ENCODE measurements at places on chromosomes 7 and 10.

DNA sequence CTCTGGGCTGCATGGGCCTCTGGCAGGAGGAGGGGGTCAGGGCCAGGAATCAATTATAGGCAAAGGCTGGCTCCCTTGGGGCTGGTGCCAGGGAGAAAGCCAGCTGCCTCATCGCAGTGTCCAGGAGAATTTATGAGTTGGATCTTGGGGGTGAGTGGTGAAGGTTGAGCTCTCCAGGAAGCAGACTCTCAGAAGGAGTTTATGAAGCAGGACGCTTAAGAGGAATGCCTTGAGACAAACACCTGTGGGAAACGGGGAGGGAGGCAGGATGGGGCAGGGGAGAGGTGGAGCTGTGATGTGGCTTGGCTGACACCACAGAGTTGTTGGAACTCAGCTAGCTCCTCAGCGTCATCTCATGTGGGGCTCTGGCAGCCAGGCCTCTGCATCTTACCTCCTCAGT is 428.5 kb downstream of the RPS24 start:
- DNase-seq, result no peak

- no peak for DNase-seq
Observed at GRCh38 chr10:9342885-9343570, 1288.5 kb downstream of the GATA3 start.

GRCh38 chr10:37304036-37304435 is 178.6 kb downstream of the ANKRD30A start:
- no peak for DNase-seq

DNA sequence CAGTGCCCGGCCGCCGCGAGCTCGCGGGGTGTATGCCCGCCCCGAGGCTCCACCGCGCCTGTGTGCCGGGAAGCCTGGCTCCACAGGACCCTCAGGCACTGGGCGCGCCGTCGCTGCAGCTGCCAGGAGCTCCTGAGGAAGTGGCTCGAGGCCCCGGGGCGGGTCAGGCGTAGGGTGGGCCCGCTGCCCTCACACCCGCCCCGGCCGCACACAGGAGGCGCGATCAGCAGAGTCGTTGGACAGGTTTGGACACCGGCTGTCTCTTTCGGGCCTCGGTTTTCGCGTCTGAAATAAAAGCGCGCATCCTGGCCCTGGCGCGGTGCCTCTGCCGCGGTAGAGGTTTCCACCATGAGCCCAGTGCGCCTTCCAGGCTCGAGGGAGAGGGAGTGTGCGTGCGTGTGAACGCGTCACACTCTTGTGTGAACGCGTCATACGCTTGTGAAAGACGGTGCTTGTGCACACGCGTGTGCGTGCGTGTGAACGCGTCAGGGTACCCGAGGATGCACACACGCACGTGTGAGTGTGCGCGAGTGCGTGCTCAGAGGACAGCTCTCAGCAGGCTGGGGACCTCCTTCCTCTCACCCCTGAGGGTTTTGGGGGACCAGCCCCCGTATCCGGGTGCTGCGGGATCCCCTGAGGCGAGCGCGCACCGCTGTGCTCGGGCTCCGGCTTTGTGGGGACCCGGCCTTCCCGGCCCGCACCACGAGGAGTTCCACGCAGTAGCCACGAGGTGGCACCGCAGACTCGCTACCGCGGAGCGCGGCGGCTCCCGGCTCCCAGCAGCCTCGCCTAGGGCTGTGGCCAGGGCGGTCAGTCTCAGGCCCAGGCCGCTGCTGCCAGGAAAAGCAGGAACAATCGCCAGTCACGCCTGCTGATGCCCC is 83.8 kb downstream of the BMS1 start:
- peak; percentile 53 for DNase-seq

- DNase-seq, result no peak
Observed at GRCh38 chr10:88961266-88961665, 8.7 kb upstream of the ACTA2 start.

GRCh38 chr10:73908853-73909539 is 1.9 kb upstream of the PLAU start:
- peak; percentile 53 for DNase-seq

- DNase-seq, result no peak
Observed at GRCh38 chr7:71286924-71287323, 155.0 kb downstream of the GALNT17 start.

DNA sequence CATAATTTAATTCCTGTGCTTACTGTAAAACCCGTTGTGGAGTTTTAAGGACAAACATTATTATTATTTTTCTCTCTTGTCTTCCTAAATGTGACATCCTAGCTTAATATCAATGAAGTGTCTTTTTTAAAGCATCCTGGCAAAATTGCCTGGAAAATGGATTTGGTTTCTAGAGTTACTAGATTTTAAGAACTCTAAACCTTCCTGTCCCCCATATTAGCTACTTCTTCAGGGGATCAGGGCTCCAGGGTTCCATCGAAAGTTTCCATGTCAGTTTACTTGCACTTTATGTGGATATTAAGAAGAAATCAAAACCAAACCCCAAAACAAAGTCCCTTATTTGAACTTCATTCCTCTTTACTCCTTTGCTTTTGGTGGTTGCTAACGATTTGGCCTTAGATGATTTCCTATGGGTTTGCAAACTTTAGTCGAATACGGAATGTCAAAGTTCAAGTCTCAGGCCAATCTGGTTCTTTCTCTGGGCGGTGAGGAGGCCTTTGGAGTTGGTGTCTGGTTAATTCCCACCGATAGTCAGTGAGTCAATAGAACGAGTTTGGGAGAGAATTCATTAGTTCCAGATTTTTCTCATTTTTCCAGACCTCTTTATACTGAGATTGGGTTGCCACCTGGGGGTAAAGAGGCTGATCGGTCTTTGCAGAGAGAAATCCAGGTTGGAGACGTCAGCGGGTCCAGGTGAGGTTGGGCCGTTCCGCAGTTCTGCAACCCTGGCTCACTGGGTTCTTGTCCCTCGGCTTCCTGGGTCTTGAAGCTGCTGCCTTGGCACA is 1.1 kb downstream of the CUX1 start:
- no peak for DNase-seq

GRCh38 chr10:75754096-75754831 is 322.8 kb downstream of the LRMDA start:
- no peak for DNase-seq

- DNase-seq, result no peak
Observed at GRCh38 chr10:32386623-32387260, 39.8 kb upstream of the EPC1 start.

- DNase-seq, result no peak
Observed at GRCh38 chr7:21580073-21580521, 37.3 kb downstream of the DNAH11 start.

- DNase-seq, result no peak
Observed at GRCh38 chr7:29400437-29400836, 163.2 kb upstream of the PRR15 start.

GRCh38 chr7:40698214-40698920 is 563.6 kb downstream of the SUGCT start:
- no peak for DNase-seq

DNA sequence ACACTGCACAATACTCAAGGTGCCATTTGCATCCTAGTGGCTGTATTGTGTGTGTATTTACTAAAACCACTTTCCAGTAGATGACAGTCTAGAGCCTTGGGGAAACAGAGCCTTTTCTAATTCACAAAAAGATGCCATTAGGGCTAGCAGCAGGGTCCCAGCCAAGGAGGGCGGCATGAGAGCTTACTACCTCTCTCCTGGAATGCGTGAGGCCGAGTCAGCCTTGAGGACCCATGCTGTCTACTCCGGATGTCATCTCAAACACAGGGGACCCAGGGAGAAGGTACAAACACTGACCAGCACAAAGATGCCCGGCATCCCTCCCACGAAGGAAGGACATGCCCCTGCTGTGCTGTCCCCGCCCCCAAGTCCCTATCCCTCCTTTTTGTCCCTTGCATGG is 65.5 kb downstream of the CYCS start:
- DNase-seq, result no peak

- DNase-seq, result no peak
Observed at GRCh38 chr10:130715686-130716670, 579.8 kb downstream of the GLRX3 start.

DNA sequence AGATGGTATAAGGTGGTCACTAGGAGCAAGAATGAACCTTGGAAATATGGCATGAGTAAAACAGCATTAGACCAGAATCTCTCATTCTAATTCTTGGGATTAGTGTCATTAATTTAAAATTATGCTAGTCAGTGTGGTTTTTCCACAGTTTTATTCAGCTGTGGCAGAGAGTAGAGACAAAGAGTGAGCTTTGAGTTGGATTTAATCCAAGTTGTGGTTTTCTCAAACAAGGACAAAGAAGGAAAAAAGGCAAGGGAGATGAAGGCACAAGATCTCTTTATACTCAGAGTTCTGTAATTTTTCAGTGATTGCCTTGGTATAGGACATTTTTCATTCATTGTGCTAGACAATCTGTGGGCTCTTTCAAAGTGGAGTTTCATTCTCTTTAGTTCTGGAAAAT is 28.2 kb upstream of the AKAP9 start:
- DNase-seq, result no peak

- DNase-seq, result no peak
Observed at GRCh38 chr7:50330254-50330653, 25.7 kb downstream of the IKZF1 start.

DNA sequence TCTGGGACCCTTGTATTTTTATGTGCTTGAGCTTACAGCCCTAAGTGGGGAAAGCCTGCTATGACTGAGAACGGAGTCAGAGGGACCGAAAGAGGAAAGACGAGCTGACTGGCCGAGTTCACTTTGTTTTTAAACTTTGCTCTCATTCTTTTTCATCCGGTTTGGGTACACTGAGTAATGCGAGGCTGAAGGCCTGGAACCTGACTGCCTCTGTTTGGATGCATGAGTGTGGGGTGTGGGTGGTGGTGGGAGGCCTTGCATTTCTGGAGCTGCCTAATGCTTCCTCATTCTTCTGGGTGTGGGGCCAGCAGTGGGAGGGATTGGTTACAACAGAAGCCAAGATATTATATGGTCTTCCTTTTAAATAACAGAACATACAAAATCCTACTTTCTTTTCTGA is 155.5 kb downstream of the BUB3 start:
- no peak for DNase-seq

DNA sequence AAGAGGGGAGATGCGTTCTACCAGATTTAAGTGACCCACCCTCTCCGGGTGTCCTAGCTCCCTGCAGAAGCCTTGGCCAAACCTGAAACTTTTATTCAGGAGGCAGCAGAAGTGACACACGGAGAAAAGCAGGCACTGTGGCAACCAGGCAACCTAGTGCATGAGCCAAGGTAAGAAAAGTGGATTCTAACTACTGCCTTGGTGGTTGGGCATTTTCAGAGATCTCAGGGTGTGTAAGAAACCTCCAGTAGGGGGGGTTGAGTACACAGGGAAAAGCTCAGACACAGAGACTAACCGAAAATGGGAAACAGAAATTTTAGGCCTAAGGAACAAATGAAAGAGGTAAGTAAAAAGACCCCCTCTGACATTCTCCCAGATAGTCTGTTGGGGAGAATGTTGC is 645.7 kb downstream of the ANKRD7 start:
- no peak for DNase-seq

GRCh38 chr10:86644152-86644793 is 10.1 kb upstream of the OPN4 start:
- DNase-seq, result no peak

- DNase-seq, result no peak
Observed at GRCh38 chr7:108239501-108240225, 109.5 kb upstream of the LAMB4 start.

GRCh38 chr7:74570533-74571156 is 86.9 kb upstream of the GTF2I start:
- no peak for DNase-seq

DNA sequence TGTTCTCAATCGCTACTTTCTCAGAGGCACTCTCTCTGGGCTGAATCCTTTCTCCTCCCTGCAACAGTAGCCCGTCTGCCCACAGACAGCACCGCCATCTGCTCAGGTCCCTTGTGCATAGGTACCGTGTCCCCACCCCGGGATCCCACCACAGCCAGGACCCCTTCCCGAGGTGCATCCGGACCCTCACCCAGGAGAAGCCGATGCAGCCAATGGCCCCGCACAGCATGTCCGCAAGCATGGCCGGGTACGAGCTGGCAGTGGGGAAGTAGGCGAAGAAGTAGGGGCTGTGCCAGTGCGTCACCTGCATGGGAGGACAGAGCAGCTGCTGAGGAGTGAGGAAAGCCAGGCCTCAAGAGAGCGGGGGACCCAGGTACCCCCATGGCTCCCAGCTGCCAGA is 25.5 kb downstream of the DDC start:
- DNase-seq, result no peak

DNA sequence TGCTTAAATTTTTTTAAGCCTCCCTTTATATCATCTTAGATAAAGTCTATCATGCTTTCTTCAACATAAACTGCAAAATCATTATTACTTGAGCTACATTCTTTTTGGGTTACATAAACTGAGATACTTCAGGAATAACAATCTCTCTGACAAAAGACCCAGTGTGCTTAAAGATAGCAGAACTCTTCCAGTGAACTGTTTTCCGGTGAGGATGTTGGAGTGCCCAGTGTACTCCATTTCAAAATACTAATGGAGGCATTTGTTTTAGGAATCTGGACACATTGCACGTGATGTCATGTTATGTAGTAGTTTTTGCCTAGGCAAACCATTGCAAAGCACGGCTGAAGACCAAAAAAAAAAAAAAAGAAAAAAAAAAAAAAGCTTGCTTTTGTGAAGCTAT is 388.2 kb upstream of the CELF2 start:
- no peak for DNase-seq

- no peak for DNase-seq
Observed at GRCh38 chr10:11279314-11279713, 261.6 kb downstream of the CELF2 start.

GRCh38 chr7:50554431-50555322 is 10.5 kb downstream of the DDC start:
- no peak for DNase-seq

- no peak for DNase-seq
Observed at GRCh38 chr7:155750255-155751125, 61.8 kb downstream of the SHH start.

GRCh38 chr10:66792441-66792840 is 133.4 kb upstream of the LRRTM3 start:
- DNase-seq, result no peak

GRCh38 chr10:13839430-13839990 is 252.7 kb downstream of the PRPF18 start:
- no peak for DNase-seq

DNA sequence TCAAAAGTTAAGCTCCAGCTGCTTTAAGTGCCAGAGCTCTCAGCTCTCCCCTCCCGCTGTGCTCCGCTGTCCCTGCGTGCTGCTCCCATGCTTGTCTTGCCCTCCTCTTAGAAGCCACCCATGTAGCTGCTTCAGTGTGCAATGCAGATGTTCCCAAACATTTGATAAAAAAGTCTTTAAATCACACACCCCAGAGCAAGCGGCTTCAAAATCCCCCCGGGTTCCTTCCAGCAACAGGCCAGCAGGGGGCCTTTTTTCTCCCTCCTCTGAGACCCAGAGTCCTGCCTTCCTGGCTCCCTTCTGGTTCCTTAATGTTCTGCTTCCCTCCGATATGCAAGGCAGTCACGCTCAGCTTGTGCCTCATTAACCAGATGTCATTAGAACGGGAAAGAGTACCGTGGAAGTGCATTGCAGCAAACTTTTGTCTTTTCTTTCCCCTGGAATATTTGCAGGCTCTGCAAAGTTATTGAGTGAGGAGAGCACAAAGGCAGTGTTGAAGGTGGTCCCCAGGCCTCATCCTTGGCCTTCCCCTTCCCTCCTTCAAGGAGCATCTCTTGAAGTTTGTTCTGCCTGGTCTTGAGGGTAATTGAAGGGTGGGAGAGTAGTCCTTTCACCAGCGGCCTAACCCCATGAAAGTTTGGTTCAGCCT is 25.5 kb downstream of the LDB3 start:
- peak; percentile 56 for DNase-seq

Data from CD4-positive, alpha-beta T cell treated with Interleukin-6 for 4 hours (primary cell).